ENCODE measurements at places on chromosomes 2 and 18. TPM values are rescaled to one million over a fixed set of nuclear protein-coding genes. Genes with fewer than 3 reads are reported as not detected.

DNA sequence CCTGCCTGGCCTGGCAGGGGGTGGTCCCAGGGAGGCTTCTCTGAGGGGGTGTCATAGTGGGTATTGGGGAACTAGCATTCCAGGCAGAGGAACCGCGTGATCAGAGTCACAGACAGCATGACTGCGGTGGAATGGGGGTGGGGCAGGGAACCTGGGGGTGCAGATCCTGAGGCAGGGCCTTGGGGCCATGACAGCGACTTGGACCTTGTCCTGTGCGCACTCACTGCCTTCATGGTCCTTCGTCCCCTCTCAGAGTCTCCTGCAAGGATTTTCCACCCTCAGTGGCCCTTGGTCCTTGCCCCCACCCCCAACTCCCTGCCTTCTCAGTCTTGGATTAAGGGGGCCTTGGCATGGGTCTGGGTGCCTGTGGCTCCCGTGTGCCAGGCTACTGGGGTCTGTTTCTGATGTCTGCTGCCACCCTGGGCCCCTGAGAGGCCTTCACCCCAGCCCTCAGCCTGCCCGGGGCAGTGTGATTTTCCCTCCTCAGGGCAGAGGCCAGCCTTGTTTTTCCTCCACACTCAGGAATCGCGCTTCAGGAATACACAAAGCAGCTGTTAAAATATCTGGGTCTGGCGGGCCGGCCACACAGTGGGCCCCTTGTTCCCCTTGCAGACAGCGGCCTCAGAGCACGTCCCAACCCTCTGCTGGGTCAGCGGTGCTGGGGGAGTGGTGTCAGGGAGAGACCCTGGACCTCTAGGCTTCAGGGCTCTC is 51.6 kb downstream of the GLI2 start:
- DNase-seq, result no peak

DNA sequence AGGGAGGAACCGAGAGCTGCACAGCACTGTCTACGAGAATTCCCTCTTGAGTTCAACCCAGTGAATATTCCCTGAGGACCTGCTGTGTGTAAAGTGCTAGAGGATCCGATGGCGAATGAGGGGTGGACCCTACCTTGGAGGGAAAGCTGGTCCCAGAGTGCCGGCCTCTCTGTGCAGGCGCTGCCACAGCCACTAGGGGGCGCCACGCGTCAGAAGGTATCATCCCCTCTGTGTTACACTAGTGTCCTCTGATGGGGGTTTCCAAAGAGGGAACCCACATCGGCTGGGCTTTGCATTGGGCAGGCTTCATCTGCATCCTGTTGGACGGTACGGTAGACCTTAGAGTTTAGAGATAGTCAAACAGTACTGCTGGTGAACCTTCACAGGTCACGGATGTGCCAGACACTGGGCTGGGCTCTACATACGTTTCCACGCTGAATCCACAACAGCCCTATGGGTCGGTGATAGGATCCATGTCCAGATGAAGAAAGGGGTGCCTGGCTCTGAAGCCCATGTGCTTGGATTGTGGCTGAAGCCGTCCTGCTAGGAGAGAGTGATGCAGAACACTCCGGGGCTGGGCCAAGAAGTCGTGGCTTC is 39.0 kb downstream of the COA5 start:
- DNase-seq, result no peak

DNA sequence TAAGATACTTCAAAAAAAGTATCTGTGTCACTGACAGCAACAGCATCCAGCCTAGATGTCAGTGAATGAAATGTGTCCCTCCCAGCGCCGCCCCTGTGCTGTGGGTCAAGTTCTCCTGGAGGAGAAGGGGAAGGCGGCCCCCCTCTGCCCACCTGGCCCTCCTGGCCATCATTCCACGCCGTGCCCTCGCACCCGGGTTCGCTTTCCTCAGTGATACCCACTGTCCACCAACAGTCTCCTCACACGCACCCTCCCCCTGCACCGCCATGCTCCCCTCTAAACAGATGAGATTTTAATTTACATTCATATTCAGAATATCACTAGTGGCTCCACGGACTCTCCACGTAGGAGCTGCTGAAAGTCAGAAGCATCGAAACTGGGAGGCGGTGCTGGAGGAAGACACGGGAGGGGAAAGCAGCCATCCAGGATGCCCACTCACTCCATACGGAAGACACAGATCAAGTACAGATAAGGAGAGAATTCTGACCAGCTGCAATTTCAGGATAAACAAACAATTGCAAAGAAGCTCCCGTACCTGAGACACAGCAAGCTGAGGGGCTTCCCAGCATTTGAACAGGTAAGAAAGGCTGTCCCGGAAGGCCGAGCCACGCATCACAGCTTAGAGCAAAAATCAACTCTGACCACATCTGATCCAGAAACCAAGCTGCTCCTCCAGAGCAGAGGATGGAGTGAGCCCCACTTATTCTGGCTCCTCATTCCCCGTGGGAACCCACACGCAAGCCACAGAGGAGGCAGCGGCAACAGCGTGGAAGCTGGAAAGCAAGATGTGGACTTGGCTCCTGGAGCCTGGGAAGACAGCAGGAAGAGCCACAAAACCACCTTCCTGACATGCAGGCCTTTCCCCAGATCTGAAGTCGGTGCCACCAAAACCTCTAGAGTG is 49.7 kb downstream of the PXDN start:
- DNase-seq, result peak; percentile 23

DNA sequence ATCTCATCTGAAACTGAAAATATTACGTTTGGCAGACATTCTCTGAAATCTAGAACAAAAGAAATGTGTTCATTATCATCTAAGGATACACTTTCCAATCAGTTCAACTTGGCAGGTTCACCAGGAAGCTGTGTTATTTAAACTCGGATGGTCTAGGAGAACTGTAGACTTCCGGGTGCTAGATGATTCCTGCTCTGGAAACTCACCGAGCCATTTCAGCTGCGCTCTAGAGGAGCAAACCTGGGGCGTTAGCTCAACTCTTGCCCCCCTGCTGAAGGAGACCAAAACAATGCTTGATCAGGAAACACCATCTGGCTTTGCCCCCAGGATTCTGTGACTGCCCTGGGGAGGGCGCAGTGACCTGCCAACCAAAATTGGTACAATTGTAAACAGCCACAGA is 22.9 kb downstream of the MLPH start:
- no peak for DNase-seq

DNA sequence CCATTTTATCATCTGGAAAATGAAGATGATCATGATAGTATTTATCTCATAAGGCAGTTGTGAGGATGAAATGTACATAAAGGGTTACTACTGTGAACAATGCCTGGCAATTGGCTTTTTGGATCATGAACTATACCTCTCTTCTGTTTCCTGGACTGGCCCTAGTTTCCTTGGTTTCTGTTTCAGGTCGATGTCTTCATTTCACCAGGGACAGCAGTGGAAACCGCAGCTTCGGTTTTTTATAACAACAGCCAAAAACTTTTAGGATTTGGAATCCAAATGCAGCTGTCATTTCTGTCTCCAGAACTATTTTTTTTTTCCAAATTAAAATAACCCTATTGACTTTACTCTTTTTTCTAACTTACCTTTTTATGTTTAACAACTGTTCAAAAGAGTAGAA is 425.1 kb downstream of the RND3 start:
- no peak for DNase-seq

DNA sequence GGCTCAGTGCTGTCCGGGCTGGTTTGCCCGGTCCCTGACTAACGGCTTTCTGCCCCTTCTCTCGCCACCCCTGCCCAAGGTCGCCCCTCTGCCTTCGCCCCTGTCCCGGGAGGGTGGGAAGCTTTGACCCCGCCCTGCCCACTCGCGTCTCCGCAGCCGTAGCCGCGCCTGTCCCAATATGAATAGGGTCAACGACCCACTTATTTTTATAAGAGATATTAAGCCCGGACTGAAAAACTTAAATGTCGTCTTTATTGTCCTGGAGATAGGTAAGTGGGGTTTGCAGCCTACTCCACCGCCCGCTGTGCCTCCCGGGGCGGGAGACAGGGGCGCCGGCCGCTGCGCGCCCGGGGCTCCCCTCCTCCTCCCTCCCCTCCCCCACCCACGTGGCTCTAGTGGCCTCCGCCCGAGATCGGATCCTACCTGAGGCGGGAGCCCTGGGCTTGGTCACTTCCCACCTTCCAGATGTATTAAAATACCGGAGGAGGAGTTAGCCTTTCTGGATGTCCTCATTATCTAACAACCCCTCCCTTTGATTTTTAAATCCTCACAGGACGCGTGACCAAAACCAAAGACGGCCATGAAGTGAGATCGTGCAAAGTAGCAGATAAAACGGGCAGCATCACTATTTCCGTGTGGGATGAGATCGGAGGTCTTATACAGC is 633 bp downstream of the NABP1 start:
- peak; percentile 66 for DNase-seq

DNA sequence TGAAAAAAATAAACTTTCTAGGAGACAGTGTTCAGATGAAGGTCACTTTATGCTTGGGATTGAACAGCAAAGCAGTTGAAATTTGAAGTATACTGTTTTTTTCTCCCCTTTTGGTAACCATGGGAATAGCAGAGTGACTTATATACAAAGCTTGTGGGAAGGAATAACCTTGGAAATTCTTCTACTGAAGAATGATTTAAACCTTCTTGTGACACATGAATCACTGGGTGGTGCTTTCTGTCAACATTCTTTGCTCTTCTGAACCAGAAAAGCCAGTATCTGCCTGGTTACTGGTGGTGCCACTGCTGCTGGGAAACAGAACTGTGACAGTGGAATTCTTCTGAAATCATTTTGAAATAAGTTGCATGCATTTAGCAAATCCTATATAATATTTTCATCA is 39.4 kb upstream of the RND3 start:
- no peak for DNase-seq

DNA sequence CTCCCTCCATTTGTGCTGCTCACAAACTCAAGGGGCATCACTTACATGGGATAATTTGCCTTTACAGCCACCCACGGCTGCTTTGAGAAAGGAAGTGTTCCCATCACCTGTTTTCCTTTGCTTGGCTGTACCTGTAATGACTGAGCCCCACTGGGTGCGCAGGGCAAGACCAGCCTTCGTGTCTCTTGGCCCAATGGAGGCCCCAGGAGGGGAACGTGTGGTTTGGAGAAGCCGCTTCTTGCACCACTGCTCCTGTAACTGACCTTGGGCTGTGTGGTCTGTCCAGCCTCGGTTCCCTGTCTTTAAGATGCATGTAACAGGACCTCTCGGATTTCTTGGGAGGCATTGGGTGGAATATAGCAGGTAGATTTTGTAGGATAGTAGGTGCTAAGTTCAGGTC is 41.1 kb downstream of the LDLRAD4 start:
- DNase-seq, result no peak

DNA sequence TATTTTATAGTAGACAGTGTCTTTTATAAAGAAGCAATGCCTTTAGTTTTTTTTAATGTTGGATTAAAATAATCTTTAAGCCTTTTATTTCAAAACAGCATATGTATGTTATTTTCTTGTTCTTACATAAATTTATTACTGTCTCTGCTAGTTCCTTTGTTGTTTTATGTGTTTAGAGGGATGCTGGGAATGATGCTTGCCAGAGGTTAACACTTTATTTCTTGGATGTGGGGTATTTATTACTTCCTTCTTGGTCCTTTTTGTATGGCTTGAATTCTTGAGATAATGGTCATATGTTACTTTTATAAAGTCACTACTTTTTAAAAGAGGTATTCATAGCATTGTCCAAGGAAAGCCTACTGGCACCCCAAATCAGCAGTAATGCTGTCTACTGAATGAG is 63.1 kb downstream of the ANKRD12 start:
- DNase-seq, result no peak

Gene HOXD4
- not detected for total RNA-seq

Gene ADD2
- 0.33 TPM for total RNA-seq

Gene ARMC9
- total RNA-seq, result 1.9 TPM

Gene SGPP2
- total RNA-seq, result 0.23 TPM

Gene RND3
- 19.2 TPM for total RNA-seq

Gene TMEFF2
- not detected for total RNA-seq

Gene IL18R1
- 7.6 TPM for total RNA-seq

Gene TTC27
- 4.7 TPM for total RNA-seq
